ENCODE measurements at places on chromosomes 6 and 20.

DNA sequence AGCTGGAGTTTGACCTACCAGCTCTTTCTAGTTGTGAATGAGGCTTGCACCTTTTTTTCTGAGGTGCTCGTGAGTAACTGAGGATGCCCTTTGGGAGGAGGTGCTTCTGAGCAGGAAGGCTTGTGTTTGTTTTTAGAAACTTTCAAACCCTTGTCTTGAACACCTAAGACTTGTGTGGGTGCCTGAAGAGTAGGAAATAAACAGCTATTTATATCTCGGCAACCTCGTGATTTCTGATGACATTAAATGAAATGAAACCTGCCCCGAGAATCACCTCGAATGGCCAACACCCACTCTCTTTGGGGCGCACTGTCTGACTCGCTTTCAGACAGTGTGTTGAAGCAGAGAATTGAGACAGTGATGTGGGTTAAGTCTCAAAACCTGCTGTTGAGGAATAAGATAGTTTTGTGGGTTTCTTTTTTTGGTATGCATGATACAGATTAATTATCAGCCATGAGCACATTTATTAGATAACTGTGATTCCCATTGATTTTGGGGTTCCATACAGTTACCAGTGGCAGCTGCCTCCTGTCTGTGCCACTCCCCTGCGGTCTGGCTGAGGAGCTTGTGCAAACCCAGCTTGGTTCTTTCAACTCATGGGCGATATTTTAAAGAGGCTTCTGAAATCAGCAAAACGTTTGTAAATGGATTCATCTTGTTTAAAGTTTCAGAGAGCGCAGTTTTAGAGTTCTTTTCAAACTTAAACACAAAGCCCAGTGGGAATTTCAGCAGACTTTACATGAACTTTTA is 8.4 kb downstream of the IRF4 start:
- no peak for DNase-seq

GRCh38 chr20:19761326-19761725 is 3.3 kb downstream of the RIN2 start:
- no peak for DNase-seq

GRCh38 chr20:19785173-19785982 is 27.3 kb downstream of the RIN2 start:
- no peak for DNase-seq

DNA sequence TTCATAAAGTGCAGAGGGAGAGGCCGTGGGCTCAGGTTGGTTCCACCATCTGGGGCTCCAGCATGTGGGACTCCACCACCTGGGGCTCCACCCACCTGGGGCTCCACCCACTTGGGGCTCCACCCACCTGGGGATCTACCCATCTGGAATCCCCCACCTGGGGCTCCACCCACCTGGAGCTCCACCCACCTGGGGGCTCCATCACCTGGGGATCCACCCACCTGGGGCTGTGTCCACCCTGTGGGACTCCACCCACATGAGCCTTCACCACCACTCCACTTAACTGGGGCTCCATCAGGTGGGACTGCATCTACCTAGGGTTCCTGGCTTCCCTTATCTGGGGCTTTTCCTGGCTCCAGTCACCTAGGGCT is 226.0 kb upstream of the CDYL start:
- no peak for DNase-seq

- DNase-seq: no peak
Observed at GRCh38 chr6:106450653-106451052, 90.1 kb downstream of the CRYBG1 start.
